ENCODE measurements at places on chromosomes 4 and X.

DNA sequence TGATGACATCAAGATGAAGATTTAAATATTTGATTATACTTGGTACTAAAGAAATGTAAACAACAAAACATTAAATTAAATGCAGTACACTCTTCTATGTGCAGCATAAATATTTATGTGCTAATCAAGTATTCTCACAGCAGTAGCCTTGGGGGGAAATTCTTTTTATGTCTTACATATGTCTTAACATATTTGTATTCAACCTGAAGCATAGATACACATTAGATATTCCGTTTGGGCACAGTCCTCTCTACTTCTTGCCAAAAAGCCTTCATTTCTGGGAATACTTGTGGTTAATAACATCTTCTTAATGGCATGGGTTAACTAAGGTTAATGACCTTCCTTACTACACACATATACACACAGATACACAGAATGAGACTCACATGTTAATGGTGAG lies 19.8 kb downstream of the TMPRSS11F start:
- no peak for DNase-seq

GRCh38 chr4:107183155-107183774 lies 147.2 kb upstream of the DKK2 start:
- peak; percentile 72 for DNase-seq

DNA sequence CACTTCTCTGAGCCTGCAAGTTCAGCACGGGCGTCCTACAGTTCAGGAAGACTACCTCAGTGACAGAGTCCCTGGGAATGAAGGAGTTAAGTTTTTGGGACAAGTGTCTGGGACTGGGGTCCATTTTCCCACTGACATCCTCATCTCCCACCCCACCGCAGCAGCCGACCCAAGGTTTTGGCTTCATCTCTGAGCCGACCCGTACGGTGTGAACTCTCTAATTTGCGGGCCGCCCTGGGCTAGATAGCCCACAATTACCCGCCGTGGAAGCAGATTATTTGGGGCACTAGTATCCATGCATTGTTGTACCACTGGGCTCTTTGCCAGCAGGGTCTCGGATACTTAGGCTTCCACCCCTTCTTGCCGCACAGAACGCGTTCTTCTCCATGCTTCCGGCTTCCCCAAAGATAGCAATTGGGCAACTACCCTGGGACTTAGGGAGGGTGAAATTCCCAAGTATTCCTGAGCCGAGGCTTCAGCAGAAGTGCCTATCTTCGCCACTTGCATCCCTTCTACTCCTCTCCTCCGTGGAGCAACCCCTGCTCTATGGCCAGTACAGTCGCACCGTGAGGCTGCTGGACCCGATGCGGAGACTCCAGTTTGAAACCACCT lies 2.4 kb downstream of the IL1RAPL2 start:
- no peak for DNase-seq

DNA sequence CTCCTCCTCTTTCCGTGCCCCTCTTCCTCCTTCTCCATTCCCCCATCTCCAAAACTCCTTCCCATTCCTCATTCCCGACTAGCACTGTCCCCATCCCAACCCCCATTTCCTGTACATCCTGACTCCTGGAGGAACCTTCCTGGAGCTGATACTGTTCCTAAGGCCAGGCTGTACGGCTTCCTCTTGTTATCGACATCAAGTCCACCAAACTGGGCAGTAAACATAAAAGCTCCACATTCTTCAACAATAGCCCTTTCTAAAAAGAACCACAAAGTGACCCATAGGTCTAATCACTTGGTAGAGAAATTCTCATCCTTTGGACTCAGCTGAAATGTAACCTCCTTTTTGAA lies 22.9 kb downstream of the AWAT2 start:
- no peak for DNase-seq

- DNase-seq, result no peak
Observed at GRCh38 chr4:1477045-1477840, 71.0 kb upstream of the NKX1-1 start.

GRCh38 chrX:129530410-129530809 lies 7.1 kb upstream of the SMARCA1 start:
- DNase-seq, result no peak

DNA sequence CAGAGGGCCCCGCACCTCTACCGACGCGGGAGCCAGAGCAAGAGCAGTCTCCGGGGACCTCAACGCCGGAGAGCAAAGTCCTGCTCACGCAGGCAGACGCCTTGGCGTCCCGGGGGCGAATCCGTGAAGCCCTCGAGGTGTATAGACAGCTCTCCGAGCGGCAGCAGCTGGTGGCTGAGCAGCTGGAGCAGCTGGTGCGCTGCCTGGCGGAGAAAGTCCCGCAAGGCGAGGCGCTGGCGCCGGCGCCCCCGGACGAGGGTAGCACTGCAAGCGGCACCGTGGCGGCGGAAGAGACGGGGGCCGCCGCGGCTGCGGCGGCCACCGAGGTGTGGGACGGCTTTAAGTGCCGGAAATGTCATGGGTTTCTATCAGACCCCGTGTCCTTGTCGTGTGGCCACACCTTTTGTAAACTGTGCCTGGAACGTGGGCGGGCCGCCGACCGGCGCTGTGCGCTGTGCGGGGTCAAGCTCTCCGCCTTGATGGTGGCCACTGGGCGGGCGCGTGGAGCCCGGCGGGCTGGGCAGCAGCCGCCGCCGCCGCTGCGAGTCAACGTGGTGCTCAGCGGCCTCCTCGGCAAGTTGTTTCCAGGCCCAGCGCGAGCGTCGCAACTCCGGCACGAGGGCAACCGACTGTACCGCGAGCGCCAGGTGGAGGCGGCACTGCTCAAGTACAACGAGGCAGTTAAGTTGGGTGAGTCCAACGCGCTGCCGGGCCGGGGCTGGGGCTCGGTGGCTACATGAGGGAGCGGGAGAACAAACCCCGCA lies 672 bp downstream of the LONRF3 start:
- no peak for DNase-seq

GRCh38 chr4:107548211-107548905 lies 171.7 kb downstream of the PAPSS1 start:
- DNase-seq, result peak; percentile 23

- DNase-seq, result peak; percentile 4
Observed at GRCh38 chrX:153374426-153374825, 26.7 kb downstream of the PNMA6E start.

Measured in fibroblast of lung (primary cell).